Colonic mucosa (tissue), 4 donors: ENCODE measurements at places on chromosomes 6 and 20.

- no peak for DNase-seq
These were observed 23.8 kb downstream of the RBM38 start for GRCh38 chr20:57414867-57415592.

- DNase-seq, result no peak
These were observed 55.4 kb downstream of the SYNJ2 start for GRCh38 chr6:158037021-158037420.

GRCh38 chr6:153588330-153588729, 450.7 kb upstream of the OPRM1 start:
- no peak for DNase-seq

DNA sequence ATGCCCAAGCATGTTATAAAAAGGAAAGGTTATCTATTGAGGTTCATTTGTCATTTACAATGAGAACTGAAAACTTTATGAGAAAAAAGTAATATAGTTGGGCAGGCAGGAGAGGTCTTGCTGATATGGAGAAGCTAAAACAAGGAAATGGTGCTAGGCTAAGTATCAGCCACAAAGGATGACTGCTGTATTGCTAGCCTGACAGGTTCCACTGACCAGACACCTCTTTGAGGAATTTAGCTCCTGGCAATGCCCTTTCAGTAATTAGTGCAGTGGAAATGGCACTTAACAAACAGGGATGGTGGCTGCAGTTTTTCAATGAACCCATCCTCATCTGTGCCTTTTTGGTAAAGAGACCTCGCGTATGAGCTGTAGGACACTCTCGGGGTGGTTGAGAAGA, 284.4 kb downstream of the ZFAND3 start:
- no peak for DNase-seq

GRCh38 chr6:142087950-142088857, 44.5 kb upstream of the GJE1 start:
- DNase-seq, result no peak

- DNase-seq, result no peak
These were observed 460.2 kb upstream of the BTBD3 start for GRCh38 chr20:11457488-11457887.

- no peak for DNase-seq
These were observed 85.2 kb upstream of the ECI2 start for GRCh38 chr6:4220558-4220957.

GRCh38 chr6:129115471-129115870, 232.5 kb downstream of the LAMA2 start:
- no peak for DNase-seq

DNA sequence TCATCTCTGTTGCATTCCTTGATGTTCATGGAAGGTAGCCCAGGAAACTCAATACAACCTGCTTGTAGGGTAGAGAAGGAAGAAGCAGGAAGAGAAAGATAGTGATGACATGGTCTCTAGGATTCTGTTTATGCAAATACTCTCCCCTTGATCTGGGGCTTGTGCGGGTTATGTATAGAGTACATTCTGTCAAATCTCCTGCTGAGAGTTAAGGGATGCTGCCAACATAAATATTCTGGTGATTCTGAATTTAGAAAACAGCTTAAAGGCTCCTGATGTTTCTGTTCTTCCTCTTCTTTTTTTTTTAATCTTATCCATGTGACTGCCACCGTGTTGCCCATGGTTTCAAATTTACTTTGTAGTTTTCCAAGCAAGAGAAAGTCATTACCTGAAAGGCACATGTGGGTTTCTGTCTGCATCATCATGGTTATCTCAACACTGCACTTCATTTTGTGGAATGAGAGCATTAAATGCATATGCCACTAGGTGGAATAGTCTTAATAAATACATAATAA, 150.6 kb downstream of the RPS12 start:
- no peak for DNase-seq

- no peak for DNase-seq
These were observed 41.5 kb downstream of the FHL5 start for GRCh38 chr6:96604420-96604819.

DNA sequence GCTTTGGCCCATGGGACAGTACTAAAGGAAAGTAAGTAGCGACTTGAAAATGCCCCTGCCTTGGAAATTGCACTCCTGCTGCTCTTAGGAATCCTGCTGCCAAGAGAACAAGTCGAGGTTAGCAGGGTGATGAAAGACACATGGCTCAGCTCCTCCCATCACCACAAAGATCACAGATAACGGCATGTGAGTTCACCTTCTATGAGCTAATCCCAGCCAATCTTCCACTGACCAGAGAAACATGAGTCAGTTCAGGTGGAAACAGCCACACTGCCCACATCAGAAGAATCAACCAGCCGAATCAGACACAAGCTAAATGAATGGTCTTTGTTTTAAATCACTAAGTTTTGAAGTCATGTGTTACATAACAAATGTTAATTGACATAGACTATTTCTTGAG, 106.3 kb downstream of the PRKN start:
- no peak for DNase-seq

- DNase-seq, result no peak
These were observed 146.5 kb downstream of the TBC1D32 start for GRCh38 chr6:121187833-121188200.

DNA sequence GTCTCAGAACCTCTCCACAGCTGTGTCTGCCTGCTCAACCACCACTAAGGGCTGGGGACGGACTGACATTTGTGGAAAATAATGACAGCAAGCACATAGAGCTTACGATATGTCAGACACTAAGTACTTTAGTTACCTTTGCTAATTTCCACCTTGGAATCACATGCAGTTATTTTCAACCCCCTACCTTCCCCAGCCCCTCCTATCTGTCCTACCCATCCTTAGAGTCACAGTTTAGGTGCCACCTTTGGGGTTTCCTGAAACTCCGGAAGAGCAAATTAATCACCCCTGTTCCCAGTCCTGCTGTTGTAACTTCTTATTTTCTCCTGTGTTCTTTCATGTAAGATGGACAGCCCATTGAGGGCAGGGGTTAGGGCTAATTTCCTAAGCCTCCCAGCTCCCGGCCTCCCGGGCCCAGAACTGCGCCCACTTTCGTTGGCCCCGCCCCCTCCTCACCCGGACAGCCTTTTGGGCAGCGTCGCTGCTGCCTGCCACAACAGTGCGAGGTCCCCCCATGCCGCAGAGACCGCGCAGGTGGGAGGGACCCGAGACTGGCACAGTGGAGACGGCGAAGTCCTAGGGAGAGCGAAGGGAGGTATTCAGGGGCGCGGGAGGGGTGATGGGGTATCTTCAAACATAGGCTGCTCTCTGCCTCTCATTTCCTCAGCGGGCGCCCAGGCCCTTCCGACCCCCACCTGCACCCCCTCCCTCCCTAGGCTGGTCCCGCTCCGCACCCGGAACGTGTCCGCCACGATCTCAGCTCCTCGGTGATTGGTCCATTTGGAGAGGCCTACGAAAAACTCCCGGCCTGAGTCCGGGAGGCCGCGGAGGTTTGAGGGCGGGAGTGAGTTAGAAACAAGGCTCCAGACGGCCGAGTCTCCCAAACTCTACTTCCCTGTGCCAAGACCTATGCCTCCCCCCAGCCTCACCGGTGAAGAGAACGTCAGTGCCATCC, 1.1 kb downstream of the DDAH2 start:
- DNase-seq, result no peak

DNA sequence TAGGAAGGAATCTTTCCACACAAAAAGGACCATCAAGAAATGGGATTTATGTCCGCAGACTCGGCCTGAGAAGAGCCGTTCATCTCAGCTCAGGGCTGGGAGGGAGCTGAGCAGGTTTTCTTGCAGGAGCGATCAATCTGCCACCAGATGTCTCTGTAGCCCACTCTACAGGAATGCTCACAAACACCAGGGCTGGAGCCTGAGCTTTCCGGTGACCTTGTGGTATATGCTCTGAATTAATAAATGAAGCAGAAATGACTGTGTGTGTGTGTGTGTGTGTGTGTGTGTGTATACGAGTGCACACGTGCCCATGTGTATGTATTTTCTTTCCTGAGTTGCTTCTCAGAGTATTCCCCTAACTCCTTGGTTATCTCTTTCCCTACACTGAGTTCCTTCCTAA, 12.0 kb downstream of the CD83 start:
- DNase-seq, result peak; percentile 53
